CD8-positive, alpha-beta T cell (primary cell): ENCODE measurements at places on chromosomes 3 and 15. TPM values are rescaled to one million over a fixed set of nuclear protein-coding genes. Genes with fewer than 3 reads are reported as not detected.
A peak's percentile ranks its signal among the peaks of the same experiment; 100 is the strongest.

DNA sequence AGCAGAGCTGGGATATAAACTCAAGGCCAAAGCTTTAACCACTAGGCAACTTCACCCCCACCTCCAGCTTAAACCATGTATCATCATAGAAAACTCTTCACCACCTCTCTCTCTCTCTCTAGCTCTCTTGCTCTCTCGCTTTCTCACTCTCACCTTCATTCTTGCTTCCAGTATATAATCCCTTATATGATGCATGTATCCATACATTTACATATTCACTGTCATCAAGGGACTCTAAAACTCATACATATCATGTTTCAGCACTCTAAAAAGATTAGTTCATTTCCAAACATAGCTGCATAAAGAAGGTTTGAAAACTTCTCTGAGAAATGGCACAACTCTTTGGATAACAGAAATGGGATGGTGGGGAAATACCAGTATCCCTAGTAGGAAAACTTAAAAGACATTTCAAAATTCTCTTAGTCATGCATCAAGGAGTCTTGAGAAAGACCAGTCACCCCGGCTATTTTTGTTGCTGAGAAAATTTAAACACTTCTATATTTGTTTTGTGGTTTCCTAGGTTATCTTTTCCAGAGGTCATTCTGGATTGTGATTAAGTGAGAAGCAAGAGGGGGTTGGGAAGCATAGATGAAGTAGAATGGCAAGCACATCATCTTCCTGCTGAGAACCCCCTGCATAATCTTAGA is 447.8 kb upstream of the THBS1 start:
- DNase-seq: no peak

DNA sequence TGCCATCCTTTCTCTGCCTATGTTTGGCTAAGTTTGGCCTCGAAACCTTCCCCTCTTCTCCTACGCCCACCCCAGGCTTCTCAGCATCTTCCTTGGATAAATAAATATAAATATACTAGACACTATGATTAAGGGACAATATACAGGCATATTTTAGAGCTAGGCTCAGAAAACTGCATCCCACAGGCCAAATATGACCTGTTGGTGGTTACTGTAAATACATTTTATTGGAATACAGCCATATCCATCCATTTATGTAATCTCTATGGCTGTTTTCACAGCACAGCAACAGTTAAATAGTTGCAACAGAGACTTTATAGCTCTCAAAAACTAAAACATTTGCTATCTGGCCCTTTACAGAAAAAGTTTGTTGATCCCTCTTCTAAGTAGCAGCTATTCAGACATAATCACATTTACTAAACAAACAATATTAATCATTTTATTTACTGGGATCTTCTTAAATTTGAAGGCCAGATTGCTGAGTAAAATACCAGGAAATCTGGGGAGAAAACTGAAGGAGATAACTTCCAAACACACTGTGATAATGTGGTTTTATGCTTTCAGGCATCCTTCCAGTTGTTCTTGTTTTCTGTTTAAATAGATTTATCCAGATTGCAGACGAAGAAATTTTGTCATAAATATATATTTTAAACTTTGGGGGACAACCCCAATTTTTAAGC is 269.7 kb upstream of the THRB start:
- no peak for DNase-seq

GRCh38 chr15:69939513-69940440 is 157.9 kb downstream of the TLE3 start:
- no peak for DNase-seq

- no peak for DNase-seq
Observed at GRCh38 chr15:97991972-97992541, 31.6 kb downstream of the ARRDC4 start.

DNA sequence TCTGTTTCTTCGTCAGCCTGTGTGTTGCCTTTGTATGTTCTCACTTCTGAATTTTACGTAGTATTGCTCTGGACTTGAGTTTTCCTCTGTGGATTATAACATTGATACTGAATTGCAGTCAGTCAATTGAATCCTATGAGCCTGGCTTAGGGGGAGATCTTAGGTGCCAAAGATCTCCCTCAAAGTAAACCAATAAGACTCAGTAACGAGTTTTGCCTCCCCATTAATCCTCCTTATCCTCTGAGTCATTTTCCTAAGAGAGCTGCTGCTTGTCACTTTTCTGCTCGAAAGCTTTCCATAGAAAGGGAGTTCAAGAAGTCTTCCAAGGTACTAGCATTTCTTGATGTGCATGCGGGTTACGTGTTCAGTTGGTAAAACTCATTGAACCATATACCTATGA is 126.4 kb downstream of the CHDH start:
- DNase-seq: no peak

DNA sequence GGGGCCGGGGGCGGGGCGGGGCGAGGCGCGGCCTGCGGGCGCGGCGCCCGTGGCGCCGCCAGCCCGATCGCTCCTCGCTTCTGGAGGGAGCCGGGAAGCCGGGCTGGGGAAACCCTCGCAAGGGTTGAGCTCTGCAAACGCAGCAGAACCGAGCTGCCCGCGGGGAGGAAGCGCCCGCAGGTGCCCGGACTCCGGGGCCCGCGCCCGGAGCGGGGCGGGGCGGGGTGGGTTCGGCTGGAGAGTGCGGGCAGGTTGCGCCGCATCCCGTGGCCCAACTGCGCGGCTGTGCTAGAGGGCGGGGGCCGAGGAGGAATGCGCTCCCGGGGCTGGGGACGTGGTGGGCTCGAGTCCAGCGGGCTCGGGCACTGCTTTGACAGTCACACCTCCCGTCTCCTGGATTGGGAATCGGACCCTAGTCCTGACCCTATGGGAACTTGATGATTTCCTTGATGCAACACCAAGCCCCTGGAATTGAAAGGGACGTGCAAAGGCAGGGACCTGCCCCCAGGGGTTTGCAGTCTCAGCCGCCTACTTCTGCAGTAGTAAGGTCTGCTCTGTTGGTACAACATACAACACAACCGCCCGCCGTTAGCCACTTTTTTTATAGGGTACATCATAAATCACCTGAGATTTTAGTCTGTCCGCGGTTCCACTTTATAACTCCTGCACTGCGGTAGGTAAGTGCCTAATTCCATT is 34.3 kb downstream of the ZBTB38 start:
- peak; percentile 51 for DNase-seq

DNA sequence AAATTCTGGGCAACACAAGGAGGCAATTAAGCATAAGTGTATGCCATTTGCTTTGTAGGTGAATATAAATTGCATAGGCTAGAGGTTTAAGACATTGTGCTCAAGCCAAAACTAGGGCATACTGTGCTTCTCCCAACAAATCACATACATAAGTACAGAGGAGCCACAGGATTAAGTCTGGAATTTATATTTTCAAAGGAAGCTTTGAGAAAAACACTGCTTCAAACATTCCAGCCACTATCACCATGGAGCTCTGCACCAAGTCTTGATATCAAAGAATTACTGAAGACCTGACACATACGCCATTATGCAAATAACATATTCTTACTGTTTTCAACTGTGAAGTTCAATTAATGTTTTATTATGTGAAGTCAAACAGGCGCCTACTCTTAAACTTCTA is 119.4 kb upstream of the NPHP3 start:
- DNase-seq: no peak

GRCh38 chr3:183247011-183247589 is 6.0 kb upstream of the B3GNT5 start:
- no peak for DNase-seq

DNA sequence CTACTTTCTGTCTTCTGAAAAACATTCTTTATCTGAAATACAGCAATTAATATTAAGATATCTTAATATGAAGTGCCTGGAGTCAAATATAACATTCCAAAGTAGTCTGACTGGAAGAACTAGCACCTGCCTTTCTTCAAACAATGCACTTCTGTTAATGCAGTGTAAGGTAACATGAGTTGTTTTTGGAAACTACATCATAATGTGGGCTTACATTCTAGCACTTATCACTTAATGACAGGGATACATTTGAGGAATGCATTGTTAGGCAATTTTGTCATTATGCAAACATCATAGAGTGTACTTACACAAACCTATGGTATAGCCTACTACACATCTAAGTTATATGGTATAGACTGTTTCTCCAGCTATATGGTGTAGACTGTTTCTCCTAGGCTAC is 49.2 kb downstream of the SLC15A2 start:
- DNase-seq: no peak

DNA sequence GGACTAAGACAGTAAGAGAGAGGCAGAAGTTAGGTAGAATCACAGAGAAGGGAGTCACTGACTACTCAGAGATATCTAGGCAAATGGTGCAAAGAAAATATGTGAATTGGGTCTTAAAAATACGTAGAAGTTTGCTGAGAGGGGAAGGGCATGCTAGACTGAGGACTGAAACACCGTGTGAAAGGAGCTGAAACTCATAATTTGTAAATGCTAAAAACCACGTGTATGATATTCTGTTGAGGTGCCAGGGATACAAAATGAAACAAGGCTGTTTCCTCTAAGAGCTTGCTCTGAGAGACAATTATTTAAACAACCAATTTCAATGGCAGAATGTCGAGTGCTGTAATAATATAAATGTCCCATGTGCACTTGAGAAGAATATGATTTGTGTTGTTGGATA is 47.2 kb downstream of the NCK1 start:
- DNase-seq: no peak

DNA sequence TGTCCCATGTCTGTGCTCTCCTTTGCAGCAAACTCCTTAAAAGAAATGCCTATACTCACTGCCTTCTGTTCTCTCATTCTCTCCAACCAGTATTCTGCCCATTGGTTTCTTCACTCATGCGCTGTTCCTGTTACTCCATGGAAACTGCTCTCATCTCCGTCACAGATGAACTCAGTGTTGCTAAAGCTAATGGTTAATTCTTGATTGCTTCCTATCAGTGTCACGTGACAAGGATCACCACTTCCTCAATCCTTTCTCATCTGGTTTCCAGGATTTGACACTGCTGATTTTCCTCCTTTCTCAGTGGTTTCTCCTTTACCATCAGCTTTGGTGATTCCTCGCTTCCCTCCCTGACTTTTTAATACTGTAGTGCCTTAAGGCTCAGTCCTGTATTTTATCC is 2.6 kb downstream of the DPH3 start:
- DNase-seq: no peak

- DNase-seq: no peak
Observed at GRCh38 chr15:62821384-62822131, 221.0 kb upstream of the TPM1 start.

- DNase-seq: peak; percentile 25
Observed at GRCh38 chr3:25663347-25663868, 1.3 kb downstream of the TOP2B start.

DNA sequence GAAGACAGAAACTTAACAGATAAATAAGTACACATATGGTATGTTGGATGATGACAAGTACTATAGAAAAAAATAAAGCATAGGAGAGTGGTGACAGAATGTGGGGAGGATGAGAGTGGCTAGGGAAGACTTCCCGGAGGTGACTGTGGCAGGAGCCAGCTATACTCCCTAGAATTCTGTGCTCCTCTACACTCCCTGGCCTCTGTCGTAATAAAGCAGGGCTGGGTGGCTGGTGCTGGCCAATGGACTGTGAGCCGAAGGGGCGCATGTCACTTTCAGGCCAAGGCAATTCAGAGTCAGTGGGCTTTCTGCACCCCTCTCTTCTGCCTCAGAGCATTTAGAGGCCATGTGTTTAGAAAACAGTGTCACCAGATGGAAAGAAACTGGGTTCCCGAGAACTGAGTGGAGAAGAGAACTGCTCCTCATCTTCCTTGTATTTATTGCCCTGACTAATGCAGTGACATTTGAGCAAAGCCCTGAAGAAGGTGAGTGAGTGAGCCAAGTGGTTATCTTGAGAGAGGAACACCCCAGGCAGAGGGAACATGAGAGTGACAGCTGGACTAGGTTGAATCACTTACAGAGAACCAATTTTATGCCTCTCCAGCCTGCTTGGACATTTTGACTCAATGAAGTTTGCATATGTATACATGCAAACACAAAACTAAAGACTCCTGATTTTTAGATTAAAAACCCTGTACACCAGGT is 5.2 kb upstream of the VPS8 start:
- DNase-seq: no peak

GRCh38 chr3:13289771-13290285 is 130.3 kb downstream of the NUP210 start:
- DNase-seq: no peak

DNA sequence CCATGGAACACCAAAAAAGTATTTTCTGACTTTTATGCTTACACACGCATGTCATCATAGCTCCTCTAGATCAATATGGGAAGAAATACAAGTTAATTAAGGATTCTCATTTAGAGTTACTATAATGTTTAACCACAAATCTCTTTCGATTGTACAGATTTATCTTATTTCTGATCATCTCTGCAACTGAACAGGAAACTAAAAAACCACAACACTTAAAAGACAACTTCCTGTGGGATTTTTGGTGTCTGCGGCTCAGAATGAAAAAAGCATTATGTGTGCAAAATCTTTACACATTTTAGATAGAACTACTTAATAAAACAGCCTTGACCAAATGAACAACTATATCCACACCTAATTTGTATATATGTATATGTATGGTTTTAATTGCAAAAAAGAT is 3.0 kb upstream of the TJP1 start:
- DNase-seq: peak; percentile 72

GRCh38 chr15:74133694-74134386 is 3.5 kb downstream of the ISLR2 start:
- no peak for DNase-seq

DNA sequence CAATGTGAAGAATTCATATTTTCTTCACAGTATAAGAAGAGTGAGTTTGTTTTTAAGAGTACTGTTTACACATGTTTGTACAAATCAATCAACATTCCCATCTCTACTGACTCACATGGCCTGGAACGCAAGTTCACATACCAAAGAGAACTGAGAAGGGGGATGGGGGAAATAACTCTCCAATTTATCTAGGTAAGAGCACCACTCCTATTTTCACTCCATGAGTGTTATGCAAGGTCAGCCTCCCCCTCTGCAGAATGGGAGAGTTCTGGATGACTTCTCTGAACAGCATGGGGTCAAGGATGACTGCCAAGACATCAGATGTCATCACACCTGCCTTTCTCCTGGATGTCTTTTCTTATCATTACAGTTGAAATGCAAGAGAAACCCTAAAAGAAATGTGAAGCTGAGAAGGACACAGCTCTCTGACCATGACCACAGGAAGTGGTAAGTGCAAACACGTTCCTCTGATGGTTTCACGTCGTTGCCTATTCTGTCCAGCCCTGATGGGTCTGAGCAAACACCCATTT is 95.2 kb downstream of the SEMA6D start:
- no peak for DNase-seq

DNA sequence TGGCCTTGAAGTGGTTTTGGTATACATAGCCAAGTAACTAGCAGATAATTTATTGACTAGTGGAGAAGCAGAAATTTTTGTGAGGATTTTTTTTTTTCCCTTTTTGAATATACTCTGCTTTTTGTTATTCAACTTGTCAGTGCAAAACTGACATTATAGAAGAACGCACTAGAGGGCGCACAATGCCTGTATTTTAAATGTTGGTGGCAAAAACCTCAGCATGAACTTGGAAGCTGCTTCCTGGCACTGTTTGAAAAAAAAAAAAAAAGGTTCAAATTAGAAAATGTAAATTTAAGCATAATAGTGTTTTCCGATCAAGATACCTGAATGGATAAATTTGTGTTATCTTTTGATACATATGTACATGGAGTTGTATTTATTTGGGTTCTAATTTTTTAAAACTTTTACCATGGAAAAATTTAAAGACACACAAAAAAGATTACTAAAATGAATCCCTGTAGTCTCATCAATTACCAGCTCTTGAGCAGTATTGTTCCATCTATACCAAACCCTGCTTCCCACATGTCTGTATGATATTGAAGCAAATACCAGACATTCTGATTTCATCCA is 56.0 kb downstream of the SLC25A26 start:
- peak; percentile 64 for DNase-seq

- no peak for DNase-seq
Observed at GRCh38 chr3:124631727-124632126, 98.5 kb upstream of the UMPS start.

CPLX3 gene
- total RNA-seq: 0.19 TPM

SLC27A2 gene
- 0.39 TPM for total RNA-seq

NTRK3 gene
- total RNA-seq: not detected

HIGD2B gene
- not detected for total RNA-seq

CASR gene
- not detected for total RNA-seq
